ENCODE measurements at places on chromosomes 6 and 20.

DNA sequence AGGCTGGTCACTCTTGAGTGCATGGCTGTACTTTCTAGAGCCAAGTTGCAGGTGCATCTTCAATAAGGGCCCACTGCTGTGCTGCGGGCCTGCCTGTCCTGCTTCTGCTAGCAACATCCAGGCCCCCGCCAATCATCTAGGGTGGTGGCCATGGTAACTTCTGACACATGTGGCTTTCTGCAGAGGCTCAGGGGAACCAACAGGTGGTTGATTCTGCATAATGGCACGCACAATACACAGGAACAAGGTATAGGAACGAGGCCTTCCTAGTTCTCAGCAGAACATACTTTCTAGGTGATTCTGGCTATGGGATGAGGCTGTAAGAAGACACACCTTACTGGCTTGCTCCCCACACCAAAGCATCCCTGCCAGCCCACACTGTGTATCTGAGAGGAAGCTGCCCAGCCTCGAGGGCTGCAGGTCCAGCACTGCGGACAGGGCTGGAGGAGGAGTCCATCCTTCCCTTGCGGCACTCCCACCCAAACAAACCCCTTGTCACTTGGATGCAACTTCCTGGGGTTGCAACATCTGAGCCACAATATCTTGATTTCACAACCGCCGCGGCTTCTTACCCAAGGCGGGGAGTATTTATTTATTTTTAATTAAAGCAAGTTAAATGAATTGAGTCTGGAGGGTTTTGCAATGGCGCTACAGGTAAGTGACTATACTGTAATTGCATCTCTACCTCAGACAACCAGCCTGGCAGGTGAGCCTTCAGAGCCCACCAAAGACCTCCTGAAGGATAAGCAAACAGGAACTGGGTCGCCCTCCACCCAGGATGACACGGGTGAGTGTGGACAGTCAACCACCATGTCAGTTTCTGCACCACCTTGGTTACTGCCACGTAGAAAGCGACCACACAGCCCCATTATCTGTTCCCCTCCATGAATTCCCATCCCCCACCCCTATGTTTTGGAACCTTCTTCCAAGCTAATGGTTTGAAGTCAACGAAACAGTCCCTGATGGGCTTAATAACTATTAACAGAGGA is 49.6 kb downstream of the SULF2 start:
- DNase-seq: no peak

DNA sequence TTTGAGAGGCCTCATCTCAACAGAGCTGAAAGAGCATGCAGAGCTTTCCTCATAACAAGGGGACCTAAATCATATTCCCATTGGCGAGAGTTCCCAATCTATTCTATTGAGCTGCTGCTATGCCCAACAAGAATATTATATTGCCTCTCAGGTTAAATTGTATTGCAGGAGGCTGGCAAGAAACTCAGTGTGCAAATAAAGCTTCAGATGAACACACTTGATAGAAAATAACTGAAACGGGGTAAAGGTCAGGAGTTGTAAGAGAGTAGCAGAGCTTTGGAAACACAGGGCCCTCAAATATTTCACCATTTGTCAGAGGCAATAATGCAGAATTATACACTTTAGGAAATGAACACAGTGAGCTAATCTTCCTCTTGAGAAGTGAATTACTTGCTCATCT is 364.3 kb upstream of the SPTLC3 start:
- no peak for DNase-seq

- DNase-seq: no peak
Measured at GRCh38 chr20:48015141-48015910, 230.0 kb upstream of the SULF2 start.

GRCh38 chr6:31090275-31090972 is 22.0 kb downstream of the C6orf15 start:
- no peak for DNase-seq

- DNase-seq: no peak
Measured at GRCh38 chr6:163231356-163232014, 183.0 kb upstream of the QKI start.

GRCh38 chr6:44004136-44004535 is 123.1 kb downstream of the MRPL14 start:
- no peak for DNase-seq

GRCh38 chr6:54072635-54073313 is 38.5 kb upstream of the MLIP start:
- no peak for DNase-seq

GRCh38 chr6:47073125-47074110 is 31.3 kb upstream of the ADGRF1 start:
- DNase-seq: no peak

GRCh38 chr6:105442369-105442768 is 39.5 kb upstream of the PREP start:
- DNase-seq: no peak

DNA sequence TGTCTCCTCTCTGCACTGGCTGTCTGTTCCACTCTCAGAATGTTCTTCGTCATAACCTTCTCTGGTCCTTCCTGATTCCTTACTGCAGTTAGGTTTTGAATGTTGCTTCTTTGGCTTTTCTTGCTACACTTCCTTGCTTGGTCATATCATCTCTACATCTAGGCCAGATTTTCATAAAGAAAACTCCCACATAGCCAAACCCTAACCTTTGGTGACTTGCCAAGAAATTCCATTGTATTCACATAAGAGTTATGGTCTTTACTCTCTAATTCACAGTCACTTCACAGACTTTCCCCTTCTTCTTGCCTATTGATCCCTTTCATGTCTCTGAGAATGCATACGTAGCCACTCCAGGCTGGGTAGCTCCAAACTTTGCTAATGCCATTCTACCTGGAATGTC is 41.9 kb upstream of the SIM1 start:
- DNase-seq: no peak

DNA sequence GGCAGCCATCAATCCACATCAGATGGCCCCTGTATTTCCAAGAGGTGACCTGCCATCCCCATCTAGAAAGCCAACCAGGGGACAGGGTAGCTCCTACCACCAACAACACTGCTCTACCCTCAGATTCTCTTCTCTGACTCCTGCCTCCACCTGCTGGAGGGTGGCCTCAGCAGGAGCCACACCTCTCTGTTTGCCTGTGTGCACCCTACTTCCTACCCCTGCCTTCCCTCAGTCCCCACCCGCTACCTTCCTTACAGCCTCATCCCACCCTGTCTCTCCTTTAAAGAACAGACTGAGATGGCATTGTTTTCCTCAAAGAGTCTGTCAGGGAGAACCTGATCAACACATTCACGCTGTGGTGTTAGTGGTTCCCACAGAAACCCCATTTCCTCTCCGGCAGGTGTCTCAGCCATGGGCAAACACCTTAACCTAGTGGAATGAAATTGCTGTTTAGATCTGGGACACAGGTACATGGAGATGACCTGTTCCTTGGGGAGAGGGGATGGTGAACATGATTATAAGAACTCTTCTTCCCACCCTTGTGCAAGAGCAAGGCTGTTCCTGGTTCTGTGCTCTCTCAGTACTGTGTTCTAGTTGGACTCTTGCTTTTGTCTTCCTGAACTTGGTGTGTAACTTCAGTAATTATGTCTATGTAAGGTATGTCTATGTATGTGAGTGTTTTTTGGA is 1.8 kb downstream of the ENTPD6 start:
- no peak for DNase-seq

DNA sequence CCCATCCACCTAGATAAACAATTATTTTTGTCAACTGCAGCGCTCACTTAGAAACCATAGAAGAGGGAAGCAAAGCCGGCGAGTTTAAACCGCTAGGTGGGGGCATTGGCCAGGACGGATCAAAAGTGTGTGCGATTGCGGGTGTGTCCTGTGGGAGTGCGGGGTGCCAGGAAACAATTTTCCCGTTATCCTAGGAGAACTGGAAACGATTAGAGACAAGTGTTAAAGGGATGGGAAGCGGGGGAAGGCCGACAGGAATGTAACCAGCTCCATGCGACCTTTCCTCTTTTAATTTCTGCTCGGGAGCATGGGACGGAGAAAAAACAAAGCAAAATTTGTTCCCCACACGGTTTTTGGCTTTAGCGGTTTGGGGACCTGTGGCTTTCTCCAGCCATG is 2.8 kb upstream of the HTR1B start:
- no peak for DNase-seq

DNA sequence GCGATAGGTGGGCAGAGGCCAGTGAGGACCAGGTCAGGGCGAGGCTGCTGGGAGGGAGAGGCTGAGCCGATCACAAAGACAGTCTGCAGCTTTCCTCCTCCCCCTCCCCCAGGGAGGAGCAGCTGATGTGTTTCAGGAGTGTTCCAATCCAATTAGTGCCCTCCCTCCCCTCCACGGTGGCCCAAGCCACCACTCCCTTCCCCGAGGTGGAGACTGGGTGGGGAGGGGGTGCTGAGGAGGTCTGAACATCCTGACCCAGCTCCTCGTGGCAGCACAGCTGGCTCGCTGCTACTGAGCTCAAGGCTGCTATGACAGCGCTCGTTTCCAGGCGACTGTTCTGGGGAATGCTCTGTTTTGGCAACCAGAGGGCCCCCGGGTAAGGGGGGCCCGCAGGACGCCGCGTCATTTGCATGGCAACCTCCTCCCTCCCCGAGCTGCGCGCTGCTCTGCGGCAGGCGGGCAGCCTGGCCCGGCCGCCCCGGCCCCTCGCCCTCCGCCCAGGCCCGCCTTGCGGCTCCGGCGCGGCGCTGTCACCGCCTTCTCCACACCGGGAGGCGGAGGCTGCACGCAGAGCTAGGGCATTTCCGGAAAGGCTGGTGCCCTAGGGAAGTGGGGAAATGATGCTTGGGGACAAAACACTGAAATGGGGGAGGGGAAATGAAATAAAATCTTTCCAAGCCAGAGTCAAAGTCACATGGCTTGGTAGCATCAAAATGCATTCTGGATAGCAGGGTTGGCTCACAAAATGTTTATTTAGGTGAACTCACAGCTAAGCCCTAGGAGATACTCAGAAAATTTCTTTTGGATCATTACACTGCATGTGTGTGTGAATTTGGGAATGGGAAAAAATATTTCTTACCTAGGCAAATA is 67.4 kb upstream of the PIM1 start:
- DNase-seq: peak; percentile 77

DNA sequence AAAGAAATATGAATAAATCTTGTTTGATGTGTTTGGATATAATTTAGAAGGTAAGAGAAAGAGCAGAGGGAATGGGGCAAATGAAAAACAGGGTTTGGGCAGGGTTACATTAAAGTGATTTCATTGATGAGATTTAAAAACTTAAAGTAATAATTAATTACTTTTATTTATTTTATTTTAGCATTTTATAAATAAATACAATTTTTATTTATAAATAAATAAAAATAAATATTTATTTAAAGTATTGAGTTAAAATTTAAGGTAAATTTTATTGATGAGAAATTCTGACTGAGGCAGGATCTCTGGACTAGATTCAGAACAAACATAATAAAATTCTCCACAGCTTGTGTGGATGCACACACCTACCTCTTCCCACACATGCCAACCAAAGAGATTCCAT is 584.1 kb upstream of the BTBD3 start:
- no peak for DNase-seq

- no peak for DNase-seq
Measured at GRCh38 chr20:6305536-6305935, 182.7 kb upstream of the FERMT1 start.

- DNase-seq: no peak
Measured at GRCh38 chr6:83867527-83868161, 8.2 kb downstream of the CYB5R4 start.

GRCh38 chr6:144879436-144879835 is 594.3 kb downstream of the UTRN start:
- DNase-seq: no peak

- no peak for DNase-seq
Measured at GRCh38 chr6:3956054-3956453, 106.9 kb downstream of the FAM50B start.

DNA sequence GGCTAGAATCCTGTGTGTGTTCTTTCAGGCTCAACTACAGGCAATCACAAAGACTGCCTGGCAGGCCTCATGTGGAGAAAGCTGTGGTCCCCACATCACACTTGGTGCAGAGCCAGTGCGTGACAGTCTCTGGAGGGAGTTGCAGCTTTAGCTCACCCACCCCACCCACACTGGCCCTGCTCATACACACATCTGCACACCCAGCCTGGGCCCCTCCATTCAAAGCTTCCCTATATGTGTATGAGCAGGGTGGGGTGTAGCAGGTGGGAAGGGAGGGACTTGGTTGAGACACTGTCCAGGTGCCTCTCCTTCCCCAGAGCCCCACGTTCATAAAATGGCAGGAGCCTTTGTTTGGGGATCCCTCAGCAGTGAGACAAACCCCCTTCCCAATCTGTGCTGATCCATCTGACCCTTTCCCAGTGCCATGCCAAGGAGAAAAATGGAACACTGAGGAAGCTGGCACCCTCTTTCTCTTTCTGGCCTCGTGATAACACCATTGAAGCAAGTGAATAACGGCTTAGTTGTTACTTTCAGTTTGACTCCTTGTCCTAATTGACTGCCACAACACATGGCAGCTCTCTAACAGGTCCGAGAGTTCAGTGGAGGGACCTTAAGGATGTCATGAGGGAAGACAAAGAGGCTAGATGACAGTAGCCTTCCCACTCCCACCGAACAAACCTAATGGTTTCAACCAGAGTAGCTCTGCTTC is 53.8 kb upstream of the NRSN1 start:
- DNase-seq: no peak

DNA sequence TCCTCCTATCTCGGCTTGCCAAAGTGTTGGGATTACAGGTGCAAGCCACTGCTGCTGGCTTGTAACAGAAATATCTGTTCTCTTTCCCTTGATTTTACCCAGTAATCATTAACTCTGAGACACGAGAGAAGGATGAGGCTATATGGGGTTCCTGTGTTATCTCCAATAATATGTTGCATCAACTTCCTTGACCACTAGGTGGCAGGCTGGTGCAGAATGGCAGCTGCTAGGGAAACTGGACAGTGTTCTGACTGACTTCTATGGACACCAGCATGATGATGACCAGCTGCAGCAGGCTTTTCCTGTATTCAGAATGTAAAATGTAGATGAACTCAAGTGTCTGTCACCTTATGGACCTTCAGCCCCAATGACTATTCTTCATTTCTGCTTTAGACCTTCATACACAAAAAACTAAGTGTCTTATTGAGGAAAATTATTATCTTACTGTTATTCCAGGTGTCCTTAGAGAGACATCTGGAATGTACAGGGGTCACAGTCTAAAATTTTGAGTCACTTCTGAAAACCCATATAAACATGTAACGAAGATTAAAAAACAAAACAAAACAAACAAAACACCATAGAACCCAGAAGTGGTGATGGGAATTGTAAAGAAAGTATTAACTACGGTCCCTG is 20.4 kb upstream of the CD109 start:
- peak; percentile 39 for DNase-seq

DNA sequence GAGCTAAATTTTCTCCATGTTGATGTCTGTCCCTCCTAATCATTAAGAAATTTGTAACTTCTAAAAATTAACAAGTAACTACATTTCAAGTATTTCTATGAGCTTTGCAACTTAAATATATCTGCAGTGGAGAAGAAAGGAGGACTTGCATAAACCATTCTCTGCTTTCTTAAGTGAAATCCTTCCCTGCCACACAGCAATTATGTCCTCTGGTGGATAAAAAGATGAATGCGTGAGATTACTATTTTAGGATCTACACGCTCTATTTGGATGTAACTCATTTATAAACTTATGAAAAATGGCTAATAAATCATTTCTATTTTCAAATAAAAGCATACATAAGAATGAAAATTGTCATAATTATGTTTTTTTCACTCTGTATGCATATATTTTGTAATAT is 338.0 kb upstream of the PTCHD4 start:
- no peak for DNase-seq

GRCh38 chr6:134502614-134503549 is 185.0 kb upstream of the SGK1 start:
- DNase-seq: no peak
